Coronary artery (tissue), 2 donors: ENCODE measurements at places on chromosomes 1 and 21.

DNA sequence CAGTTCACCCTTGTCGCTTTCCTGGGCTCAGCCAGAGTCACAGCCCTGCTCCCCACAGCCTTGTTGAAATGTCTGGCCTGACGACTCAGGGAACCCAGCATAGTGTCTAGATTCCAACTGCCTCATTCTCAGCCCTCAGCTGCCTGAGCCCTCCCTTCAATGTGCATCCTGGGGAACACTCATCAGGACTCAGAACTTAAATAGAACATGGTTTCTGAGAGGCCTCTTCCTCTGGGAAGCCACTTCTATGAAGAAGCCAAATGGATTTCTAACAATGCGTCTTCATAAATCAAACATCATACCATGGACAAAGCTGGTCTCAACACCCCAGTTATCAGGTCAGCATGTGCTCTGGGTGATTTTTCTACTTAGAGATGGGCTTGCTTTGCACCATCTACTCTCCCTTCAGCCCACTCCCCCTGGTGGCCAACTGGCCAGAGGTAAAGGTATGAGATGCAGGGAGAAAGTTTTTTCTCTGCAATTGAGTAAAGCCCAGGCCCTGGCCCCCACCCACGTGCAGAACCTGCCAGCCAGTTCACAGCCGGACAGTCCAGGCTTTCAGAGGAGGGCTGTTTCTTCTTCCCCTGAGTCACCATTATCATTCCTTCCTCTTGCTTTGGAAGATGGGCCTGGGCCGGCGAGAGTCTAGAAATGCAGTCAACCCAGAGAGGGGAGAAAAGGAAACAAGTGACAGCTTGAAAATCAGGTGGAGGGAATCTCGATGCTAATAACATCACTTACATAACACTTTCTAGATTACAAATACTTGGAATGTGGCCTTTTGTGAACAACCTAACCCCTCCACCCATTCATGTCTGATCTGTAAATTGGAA, 32.1 kb downstream of the CD244 start:
- DNase-seq, result peak; percentile 58

- no peak for DNase-seq
Observed at GRCh38 chr21:44735821-44736220, 24.4 kb upstream of the TSPEAR start.

- DNase-seq, result no peak
Observed at GRCh38 chr1:174954073-174954460, 45.7 kb upstream of the CACYBP start.

GRCh38 chr21:43362321-43362791, 64.6 kb downstream of the SIK1 start:
- peak; percentile 79 for DNase-seq

- no peak for DNase-seq
Observed at GRCh38 chr1:160107512-160107911, 8.0 kb upstream of the ATP1A2 start.

DNA sequence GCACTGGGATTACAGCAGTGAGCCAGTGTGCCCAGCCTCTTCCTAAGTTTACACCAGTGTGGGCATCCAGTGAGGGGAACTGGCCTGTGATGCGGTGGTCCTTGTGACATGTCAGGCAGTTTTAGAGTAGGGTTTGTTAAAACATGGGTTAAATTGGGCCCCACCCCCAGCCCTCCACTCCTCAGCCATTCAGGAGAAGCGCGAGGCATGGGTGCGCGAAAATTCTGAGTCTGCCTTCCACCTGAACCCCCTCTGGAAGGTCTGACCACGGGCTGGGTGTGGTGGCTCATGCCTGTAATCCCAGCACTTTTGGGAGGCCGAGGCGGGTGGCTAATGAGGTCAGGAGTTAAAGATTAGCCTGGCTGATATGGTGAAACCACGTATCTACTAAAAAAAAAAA, 51.7 kb downstream of the SKI start:
- DNase-seq, result no peak

DNA sequence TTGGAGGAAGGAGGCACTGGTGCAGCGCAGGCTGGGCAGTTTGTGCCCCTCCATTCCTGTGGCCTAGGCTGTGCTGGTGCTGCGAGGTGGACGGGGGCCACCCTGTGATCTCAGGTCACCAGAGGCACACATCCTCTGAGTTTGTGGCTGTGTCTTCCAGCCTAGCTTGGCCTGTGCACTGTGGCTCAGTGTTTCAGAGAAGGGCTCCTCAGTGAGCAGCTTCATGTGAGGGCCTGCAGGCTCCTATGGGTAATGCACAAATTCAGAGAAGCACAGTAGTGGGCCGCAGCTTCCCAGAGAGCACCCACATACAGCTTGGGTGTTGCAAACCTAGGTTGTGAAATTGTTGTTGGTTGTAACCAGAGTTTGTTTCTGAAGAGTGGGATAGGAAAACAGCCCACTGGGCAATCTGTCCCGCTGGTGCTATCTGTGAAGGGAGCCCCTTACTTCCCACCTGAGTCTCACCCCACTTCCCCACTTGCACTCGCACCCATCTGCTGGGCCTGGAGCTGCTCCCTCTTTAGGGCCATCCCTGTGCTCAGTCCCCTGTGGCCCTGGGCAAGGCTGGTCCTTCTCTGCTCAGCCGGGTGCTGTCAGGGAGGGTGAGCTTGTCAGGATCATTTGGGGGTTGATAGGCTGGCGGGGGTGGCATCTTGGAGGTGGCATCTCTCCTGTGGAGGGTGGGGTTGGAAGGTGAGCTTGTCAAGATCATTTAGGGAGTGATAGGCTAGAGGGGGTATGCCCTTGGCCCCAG, 30.2 kb downstream of the SNAP47 start:
- DNase-seq, result no peak

- peak; percentile 16 for DNase-seq
Observed at GRCh38 chr1:112309499-112309898, 86.5 kb upstream of the CTTNBP2NL start.

- DNase-seq, result no peak
Observed at GRCh38 chr1:30562559-30562958, 160.8 kb downstream of the MATN1 start.

DNA sequence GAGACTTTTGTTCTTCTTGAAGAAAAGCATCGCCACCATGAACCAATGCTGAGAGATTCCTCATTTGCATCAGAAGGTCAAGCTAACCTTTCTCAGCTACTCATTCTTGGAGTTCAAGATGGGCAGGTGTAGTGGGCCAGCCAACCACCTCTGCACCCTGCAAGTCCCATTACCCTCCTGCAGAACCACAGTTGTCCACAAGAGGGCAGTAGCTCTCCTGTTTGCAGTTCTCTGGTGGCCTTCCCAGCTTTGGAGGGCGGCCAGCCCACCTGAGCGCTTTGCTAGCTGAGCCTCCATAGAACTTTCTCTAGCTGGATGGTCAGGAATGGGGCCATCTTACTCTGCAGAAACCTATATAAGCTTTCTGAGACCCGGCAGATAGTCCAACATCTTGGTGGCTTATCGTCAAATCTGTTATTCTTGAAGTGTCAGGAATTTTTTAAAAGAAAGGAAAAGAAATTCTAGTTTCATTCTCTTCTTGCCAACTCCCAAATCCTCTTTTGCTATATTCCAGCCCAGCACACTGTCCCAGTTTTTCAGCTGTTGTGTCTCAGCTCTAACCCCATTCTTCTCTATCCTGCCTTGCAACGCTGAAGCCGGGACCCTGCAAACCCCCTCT, 11.0 kb upstream of the LMX1A start:
- no peak for DNase-seq

DNA sequence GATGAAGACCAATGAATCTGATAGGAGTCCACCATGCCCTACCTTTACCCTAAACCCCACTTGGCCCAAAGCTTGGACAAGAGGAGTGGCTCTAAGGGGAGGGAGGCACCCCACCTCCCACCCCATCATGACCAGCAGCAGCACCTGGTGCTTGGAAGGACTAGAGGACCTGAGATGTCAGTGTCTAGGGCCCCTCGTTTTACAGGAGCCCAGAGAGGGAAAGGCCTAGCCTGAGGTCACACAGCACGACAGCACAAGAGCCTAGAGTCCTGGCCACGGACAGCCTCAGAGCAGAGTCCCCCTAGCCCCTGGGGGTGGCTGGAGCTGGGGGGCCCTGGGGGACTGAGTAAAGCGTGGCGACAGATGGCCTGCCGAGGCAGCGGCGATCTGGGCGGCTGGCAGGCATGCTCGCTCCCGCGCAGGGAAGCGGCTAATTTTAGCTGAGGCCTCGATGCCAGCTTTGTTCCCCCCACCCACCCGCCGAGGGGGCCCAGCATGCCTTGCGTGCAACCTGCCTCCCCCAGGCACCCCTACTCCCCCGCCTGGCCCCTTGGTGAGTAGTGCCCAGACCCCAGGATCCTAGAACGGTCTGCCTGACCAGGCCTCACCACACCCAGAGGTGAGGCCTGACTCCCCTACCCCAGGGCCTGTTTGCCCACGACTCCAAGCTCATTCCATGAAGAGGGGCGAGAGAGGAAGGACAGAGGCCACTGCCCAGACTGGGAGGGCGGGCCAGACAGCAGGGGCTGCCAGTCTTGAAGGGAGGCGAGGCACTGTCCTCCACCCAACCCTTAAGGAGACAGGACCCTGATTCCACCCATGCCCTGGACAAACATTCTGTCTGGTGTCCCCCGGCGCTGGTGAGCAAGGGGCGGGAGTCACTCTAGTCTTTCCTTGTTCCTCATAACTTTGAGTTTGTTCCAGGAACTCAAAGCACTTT, 39.0 kb downstream of the AHDC1 start:
- no peak for DNase-seq

- no peak for DNase-seq
Observed at GRCh38 chr21:25507522-25507921, 99.8 kb downstream of the MRPL39 start.

DNA sequence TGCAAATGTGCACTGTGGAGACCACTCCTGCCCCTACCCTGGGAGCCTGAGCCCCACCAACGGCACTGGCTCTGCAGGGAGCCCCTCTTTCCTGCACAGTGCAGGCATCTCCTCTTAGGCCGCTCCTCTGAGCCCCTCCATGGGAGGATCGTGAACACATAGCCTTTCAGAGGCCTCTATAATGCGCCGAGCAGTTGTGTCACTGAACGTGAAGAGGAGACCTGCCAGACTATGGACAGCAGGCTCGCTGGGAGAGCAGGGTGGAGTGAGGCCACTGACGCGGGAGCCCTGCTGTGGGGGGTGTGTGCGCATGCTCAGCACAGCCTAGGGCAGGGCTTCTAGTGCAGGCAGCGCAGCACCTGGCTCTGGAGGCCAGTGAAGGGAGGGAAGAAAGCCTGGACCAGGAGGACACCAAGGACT, 151.3 kb upstream of the COL6A1 start:
- no peak for DNase-seq

DNA sequence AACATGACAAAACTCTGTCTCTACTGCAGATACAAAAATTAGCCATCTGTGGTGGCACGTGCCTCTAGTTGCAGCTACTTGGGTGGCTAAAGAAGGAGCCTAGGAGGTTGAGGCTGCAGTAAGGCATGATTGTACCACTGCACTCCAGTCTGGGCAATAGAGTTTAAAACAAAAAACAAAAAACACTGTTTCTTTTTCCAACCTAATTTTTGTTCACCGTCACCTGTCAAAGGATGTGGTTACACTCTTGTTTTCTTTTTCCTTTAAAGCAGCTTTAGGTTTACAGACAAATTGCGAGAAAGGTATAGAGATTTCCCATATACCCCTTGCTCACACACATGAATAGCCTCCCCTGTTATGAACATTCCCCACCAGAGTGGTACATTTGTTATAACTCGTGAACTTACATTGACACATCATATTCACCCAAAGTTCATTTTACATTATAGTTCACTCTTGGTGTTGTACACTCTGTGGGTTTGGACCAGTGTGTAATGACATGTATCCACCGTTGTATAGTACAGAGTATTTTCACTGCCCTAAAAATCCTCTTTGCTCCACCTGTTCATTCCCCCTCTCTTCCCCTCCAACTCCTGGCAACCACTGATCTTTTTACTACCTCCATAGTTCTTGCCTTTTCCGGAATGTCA, 26.2 kb downstream of the SMG7 start:
- DNase-seq, result no peak

DNA sequence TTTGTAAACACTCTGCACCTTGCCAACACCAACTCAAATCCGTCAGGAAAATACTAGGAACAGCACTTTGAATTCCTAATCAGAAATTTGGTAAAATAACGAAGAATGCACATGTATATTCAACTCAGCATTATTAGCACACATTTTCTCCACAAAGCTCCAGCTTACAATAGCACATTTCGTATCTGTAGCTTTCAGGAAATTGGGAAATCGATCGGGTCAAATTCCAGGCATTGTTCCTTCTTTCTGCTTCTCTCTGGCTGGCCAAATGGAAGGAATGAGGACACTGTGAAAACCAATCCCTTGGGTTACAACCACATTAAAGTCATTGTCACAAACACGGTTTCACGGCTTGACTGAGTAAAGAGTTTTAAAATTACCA, 58.6 kb downstream of the NPHP4 start:
- no peak for DNase-seq

GRCh38 chr1:82778612-82779011, 977.9 kb downstream of the ADGRL2 start:
- DNase-seq, result no peak

DNA sequence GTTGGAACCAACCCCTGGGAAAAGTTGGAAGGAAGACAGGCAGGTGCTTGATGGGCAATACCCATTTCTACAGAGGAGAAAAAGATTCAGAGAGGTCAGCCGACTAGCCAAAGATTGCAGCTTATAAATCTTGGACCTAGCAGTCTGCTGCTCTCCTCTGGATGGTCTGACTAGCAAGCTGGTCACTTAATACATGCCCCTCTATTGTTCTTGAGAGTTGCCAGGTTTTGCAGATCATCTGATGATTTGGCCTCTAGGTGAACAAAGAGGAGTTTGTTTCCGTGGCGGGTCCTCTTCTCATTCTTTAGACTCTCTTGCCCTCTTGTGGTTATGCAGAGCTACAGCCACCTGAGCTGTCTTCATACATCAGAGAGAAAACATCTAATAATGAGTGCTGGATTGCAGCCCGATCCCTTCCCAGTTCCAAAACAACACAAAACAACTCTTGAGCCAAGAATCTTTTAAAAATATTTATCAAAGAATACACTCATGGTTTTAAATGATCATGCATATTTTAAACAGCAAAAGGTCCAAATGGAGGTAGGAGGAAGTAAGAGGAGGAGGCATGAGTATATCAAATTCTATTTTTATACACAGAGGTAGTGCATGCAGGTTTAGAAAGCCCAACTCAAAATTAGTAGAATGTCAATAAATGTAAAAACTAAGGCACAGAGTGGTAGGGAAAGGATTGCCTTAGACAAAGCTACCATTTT, 115.7 kb downstream of the SLC30A10 start:
- no peak for DNase-seq

- DNase-seq, result no peak
Observed at GRCh38 chr1:85570446-85571180, 9.9 kb upstream of the CCN1 start.
